ENCODE measurements at places on chromosomes 7 and 10.

DNA sequence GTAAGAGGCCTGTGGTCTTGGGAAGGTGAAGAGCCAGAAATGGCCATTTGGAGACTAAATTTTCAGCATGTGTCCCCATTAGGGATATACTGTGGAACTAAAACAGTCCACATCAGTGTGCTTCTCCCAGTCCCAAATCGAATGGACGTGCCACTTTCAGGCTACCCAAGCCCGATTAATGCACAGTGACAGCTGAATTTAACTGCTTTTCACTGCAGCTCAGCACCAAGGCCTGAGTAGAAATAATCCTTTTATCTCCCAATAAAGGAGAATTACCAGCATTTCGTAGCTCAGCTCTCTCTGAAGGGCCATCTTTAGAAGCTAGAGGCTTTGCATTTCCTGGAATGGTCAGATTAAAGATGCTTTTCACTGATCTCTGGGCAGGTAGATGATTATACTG, 183.3 kb downstream of the NPSR1 start:
- DNase-seq, result no peak

- peak; percentile 29 for DNase-seq
These were observed 17.7 kb downstream of the ADAM8 start for GRCh38 chr10:133258818-133259601.

- peak; percentile 86 for DNase-seq
These were observed 67.5 kb downstream of the PWWP2B start for GRCh38 chr10:132464256-132465192.

- no peak for DNase-seq
These were observed 595 bp upstream of the SFXN4 start for GRCh38 chr10:119166118-119166500.

DNA sequence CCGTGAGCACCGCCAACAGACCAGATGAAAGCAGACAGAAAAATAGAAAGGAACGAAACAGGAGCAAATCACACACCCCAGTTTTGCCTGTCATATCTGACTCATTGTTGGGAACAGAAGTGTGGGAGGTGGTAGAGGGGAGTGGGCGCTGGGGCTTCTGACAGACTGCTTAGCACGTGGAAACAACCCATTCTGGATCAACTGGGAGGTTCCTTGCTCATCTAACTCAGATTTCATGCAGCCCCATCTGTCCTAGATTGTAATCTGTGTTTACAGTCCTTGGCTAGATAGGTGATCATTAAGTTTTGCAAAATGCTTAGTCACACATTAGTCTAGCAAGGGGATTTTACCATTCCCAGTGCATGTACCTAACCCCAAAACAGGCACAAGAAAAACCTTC, 154.1 kb downstream of the NRP1 start:
- DNase-seq, result no peak

- no peak for DNase-seq
These were observed 106.8 kb downstream of the GLRX3 start for GRCh38 chr10:130243015-130243414.

DNA sequence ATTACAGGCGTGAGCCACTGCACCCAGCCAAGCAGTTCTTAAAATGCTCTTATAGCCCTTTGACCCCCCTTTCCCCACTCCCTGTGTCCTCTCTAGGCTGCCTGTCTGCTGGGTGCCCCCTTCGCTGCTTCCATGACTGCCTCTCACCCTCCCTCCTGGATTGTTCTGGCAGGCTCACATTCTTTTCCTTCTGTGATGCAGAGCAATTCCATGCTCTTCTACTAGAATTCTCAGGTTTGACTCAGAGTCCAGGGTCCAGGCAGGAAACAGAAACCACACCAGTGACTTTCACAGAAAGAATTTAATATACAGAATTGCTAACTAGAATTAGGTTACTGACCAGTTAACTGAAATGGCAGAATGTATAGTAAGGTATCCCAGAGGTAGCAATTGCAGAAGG, 244.8 kb downstream of the BAMBI start:
- no peak for DNase-seq

DNA sequence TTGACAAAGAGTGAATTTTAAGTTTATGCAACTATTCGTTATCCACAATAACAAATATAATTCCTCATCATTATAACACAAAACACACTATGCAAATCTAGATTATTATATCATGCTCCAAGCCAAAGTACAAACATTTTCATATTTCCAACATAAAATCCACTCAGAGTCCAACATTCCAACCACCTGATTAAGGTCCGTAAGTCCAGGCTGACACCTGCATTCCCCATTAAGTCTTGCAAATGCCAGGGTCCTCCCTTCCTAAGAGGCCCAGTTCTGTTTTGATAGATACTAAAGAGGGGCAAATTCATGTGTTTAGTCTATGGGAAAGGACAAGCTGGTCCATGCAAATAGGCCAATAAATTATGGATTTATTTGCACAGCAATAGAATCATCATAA, 206.1 kb downstream of the POU6F2 start:
- no peak for DNase-seq

- no peak for DNase-seq
These were observed 321.9 kb downstream of the ACTR3B start for GRCh38 chr7:153081496-153081895.

DNA sequence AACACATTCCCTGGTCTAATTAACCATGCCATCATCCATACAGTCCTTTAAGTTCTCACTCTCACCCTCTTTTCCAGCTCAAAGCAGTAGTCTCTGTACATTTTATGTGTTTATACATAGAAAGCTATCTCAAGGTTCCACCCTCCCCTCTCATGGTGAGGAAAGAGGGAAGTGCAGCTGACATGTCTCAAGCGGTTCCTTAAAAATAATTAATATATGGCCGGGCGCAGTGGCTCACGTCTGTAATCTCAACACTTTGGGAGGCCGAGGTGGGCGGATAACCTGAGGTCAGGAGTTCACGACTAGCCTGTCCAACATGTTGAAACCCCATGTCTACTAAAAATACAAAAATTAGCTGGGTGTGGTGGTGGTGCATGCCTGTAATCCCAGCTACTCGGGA, 36.7 kb downstream of the ZC3HAV1 start:
- no peak for DNase-seq

DNA sequence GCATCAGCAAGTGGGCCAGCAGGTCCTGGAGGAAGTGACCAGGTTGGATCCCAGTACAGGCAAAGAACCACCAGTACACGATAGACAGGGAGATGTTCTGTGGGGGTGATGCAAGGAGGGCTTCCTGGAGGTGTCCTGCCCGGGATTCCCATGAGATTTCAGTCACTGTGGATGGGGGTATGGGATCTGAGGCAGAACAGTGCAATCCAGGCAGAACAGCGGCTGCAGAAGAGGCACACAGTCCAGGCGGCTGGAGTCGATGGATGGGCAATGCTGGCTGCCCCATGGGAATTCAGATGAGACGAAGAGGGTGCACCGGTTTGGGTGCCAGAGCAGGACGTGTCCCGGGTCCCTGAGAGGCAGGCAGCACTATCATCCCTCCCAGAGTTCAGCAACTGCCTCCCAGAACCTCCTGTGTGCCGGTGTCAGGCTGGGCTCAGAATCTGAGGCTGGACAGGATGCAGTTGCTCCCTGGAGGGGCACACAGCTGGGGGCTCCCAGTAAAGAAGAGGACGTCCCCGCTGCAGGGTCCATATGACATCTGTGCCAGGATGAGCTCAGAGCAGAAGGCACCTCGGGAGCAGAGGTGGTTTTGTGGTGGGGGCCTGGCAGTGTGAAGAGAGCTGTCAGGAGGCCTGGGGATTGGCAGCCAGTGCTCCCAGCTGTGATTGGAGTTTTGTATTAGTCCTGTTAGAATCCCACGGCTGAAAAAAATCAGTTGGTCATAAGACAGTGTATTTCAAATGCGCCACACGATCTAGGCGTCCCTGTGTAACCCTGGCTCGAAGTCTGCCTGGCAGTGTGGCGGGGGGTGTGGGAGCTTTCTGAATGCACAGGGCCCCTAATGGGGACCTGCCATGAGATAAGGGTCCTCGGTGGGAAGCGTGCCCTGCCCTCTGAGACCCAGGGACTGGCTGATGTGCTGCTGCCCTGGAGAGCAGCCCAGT, 3.2 kb downstream of the KNDC1 start:
- peak; percentile 53 for DNase-seq

DNA sequence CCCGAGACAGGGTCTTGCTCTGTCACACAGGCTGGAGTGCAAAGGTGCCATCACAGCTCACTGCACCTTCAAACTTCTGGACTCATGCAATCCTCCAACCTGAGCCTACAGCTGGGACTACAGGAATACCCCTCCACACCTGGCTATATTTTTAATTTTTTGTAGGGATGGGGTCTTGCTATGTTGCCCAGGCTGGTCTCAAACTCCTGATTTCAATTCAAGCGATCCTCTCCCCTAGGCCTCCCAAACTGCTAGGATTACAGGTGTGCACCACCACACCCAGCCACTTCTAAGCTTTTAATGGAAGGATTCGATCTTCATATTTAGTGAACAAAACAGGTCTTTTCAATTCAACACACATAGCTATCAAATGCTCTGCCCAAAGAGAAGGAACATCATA, 29.7 kb downstream of the FZD9 start:
- DNase-seq, result no peak

GRCh38 chr7:130349911-130350782, 5.5 kb downstream of the CPA5 start:
- DNase-seq, result no peak

DNA sequence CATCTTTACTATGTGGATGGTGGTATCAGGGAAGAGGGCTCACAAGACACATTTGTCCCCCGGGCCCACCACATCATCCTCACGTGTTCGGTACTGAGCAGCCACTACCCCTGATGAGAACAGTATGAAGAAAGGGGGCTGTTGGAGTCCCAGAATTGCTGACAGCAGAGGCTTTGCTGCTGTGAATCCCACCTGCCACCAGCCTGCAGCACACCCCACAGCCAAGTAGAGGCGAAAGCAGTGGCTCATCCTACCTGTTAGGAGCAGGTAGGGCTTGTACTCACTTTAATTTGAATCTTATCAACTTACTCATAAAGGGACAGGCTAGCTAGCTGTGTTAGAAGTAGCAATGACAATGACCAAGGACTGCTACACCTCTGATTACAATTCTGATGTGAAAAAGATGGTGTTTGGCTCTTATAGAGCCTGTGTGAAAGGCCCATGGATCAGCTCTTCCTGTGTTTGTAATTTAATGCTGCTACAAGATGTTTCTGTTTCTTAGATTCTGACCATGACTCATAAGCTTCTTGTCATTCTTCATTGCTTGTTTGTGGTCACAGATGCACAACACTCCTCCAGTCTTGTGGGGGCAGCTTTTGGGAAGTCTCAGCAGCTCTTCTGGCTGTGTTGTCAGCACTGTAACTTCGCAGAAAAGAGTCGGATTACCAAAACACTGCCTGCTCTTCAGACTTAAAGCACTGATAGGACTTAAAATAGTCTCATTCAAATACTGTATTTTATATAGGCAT, 9.1 kb upstream of the CSGALNACT2 start:
- DNase-seq, result no peak

DNA sequence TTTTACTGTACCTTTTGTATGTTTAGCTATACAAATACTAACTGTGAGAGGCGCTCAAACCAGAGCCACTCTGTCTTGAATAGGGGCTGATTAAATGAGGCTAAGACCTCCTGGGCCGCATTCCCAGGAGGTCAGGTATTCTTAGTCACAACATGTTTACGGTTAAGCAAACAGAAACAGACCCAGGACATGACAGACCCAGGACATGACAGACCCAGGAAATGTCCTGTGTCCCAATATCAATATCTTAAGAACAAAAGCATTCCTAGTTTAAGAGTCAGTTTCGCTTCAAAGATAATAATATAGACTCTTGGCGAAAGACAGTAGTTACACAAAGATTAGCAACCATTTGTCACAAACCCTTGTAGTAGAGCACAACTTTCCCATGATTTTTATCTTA, 304.5 kb downstream of the CCSER2 start:
- DNase-seq, result no peak

DNA sequence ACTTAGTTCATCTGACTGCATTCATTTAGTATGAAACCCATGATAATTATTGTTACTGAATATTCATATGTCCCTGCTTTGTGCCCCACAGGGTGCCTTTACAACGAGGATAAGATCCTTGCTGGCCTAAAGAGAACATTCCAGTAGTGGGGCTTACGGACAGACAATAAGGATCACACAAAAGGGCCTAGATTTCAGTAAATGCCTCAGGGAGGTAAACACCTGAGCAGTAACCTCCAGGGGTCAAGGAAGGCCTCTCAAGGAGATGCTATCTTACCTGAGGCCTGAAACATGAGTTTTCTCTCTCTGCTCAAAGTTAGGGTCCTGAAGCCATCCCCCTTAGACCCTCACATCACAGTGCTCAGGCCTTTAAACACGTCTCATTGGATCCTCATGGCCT, 228.7 kb downstream of the TCF7L2 start:
- no peak for DNase-seq

DNA sequence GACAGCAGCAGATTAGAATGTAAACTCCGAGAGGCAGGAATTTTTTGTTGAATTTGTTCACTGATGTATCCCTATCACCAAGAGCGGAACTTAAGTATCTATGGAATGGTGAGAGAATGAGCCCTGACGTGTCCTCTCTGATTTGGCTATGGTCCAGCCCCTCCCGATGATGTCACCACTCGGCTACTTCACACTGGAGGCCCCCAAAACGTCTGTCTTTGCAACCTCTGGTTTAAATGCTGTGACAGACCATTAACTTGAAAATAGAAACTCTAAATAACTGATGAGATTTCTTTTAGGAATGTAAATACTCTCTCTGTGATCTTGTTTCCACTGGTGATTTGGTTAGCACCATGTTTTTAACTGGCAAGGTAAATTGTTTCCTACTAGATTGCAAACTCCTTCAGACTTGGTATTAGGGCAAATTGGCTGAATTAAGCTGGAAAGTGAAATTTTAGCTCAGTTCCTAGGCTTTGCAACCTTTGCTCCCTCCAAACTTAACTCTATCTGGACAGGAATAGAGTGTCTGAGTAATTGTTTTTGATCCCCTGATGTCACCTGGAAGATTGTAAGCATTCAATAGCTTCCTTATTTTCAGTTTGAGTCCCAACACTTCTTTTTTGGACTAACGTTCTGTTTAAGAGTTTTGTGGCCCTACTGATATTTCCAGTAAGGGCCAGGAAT, 19.1 kb downstream of the SLC16A12 start:
- no peak for DNase-seq

GRCh38 chr7:74093671-74094223, 10.1 kb downstream of the LIMK1 start:
- DNase-seq, result no peak

- no peak for DNase-seq
These were observed 17.9 kb upstream of the LRRC18 start for GRCh38 chr10:48957361-48958151.

GRCh38 chr7:85230623-85231022, 43.8 kb upstream of the SEMA3D start:
- DNase-seq, result no peak

DNA sequence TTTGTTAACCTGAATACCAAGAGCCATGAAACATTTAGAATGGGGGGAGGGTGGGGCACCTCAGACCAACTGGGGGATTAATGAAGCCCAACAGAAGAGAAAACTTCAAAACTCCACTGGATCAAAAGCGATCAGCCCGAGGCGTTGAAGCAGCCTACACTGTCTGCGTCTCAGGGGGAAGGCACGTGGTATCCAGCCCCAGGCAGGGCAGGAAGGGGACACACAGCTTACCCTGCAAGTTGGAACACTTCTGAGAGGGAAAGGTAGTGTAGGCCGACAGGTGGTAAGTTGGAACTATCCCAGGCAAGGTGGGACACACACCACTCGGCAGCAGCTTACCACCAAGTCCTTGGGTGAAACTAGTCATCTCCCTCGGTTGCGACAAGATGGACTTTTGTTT, 102.9 kb downstream of the TAX1BP1 start:
- DNase-seq, result no peak

GRCh38 chr7:70390251-70390650, 741.7 kb upstream of the GALNT17 start:
- DNase-seq, result no peak

GRCh38 chr7:135170274-135170997, at the start of gene CYREN:
Gene CYREN, minus strand, starts transcription at chr7:135170707. Its CDS starts 1,785 bp downstream, at chr7:135168922.
- DNase-seq, result peak; percentile 94
